ENCODE measurements at places on chromosomes 2 and 18.

GRCh38 chr2:109356324-109357035 is 227.5 kb downstream of the SH3RF3 start:
- no peak for DNase-seq

DNA sequence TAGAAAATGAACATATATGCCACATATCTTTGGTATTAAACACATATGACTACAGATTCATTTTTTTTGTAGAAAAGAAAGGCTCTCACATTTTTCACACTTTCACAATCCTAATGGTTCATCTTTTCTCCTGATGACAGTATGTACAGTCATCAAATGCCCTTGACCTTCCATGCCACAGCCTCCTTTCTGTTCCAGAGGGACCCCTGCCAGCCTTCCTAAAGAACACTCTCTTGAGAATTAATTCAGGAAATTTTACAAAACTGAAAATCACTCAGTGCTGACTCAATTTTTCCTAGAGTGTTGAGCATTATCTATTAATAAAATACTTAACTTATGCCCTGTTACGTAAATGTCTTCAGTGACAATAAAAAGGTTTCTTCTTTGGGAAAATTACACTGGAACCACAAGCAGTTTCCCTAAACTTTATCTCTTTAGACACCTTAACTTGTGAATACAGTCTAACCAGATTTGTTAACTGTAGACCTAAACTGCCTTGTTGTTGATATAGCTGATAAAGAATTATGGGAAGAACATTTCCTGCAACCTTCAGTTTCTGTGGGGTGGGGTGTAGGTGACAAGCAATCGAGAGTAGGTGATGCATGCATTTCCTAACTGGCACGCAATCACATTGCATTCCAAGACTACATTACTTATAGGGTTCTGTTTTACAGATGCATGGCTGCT is 15.3 kb upstream of the ACOXL start:
- DNase-seq: no peak

DNA sequence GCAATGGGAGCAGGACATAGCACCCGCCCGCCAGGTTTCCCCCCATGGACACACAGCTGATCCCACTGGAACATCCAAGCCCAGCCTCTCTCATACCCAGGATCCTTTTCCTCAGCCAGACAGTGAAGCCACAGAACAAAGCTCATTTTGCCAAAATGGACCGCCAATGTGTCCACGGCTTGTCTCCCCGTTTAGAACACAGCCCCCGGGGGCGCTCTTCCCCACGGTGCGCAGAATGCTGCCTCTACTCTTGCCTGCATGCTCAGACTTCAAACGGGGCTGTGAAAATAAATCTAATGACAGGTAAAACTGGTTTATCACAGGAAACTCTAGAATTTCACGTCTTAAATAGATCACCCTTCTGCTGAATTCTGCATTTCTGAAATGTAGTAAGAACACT is 548.5 kb upstream of the ID2 start:
- no peak for DNase-seq

- no peak for DNase-seq
Measured at GRCh38 chr2:237227592-237228280, 142.0 kb downstream of the COPS8 start.

- no peak for DNase-seq
Measured at GRCh38 chr2:85674417-85674816, 6.4 kb upstream of the SFTPB start.

DNA sequence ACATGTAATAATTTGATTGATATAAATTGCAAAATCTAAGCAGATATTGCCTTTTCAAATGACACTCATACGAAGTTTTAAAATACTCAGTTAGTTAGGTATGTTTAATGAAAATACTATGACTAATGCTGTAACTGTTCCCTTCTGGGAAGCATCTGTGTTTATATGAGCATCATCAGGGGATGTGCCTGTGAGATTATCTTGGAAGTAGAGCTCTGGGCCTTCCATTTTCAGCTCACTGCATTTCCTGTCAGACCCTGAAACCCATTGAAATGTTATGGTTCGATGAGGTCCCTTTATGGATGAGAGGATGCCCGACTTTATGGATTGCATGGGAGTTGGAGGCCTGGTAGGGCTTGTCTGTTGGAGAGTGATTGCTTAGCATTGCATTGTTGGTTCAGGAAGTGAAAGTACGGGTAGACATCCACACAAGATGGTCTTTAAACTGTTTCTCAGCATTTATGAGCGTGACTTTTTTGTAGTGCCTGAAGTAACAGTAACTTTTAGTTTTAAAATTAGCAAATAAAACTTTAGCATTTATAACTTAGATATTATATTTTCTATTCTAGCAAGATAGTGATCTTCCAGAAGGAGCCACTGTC is 28.7 kb downstream of the ELP2 start:
- no peak for DNase-seq

DNA sequence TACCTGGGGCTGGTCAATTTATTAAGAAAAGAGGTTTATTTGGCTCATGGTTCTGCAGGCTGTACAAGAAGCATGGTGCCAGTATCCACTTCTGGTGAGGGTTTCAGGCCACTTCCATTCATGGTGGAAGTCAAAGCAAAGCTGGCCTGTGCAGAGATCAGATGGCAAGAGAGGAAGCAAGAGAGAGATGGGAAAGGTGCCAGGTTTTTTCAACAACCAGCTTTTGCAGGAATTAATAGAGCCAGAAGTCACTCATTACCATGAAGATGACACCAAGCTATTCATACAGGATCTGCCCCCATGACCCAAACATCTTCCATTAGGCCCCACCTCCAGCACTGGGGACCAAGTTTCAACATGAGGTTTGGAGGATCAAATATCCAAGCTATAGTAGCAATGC is 56.8 kb upstream of the ST3GAL5 start:
- no peak for DNase-seq

DNA sequence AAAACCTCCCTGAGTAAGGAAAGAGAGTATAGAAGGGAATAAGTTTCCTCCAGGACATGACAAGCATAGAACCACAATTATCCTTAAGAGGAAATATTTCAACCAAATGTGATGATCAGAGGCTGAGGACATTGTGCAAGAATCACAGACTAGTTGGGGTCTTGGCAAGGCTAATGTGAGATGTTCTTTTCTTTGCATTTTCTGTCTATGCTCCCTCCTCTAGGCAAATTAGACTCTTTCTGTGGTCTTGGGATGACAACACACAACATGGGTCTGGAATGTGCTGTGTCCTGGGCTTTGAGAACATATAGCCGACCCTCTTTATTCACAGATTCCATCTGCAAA is 32.0 kb upstream of the IL1RL1 start:
- DNase-seq: no peak

DNA sequence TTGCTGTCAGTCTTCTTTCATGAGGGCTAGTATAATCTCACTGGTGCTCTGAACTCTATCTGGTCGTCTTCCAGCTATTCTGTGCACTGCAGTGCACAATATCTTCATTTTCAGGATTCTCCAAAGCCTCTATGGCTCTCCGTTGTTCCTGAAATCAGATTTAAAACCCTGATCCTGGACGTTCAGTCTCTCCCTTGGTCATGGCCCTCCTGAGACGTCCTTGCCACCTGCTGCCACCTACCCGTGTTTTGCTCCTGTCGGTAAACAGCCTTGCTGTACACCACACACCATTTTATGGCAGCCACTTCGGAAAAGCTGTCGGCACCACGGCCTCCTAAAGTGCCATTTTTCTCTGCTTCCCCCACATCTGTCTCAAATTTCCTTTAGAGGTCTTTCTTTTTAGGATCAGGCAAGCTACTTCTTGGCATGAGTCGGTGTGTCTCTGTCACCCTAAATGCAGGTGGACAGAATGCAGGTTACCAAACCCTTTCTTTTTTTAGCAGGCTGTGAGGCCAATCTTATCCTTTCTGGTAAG is 170.0 kb downstream of the HRH4 start:
- DNase-seq: no peak

- DNase-seq: no peak
Measured at GRCh38 chr18:12515550-12515949, 107.8 kb downstream of the PRELID3A start.

DNA sequence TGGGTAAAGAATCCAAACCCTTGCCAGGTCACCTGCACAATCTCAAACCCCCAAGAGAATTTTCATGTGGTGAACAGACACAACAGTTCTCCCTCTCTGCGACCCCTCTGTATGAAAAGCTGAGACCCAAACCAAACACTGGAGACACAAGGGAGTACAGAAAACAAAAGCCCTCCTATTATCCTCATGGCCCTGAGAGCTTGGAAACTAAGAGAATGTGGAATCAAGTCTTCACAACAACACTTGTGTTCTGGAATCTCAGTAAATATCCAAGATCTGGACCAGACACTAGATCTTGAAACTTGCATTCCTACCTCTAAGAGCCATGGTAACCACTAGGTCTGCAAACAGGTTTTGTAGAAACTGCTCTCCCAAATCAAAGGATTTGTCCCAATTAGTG is 50.1 kb upstream of the CCDC150 start:
- no peak for DNase-seq

DNA sequence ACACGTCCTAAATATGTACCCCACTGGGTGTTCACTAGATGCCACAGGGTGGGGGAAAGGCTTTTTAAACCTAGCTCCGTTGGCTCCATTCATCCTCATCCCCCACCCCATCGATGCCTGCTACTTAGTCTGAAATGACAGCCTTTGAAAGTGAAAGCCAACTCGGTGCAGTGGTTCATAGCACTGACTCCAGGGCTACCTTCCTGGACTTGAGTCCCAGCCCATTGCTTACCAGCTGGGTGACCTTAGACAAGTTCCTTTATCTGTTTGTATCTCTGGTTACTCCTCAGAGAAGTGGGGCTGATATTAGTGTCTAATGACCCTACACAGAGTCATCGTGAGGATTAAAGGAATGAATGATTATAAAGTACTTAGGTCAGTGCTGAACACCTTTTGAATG is 24.4 kb downstream of the EHD3 start:
- no peak for DNase-seq

- DNase-seq: no peak
Measured at GRCh38 chr18:34492652-34493051, 217.4 kb upstream of the DTNA start.

GRCh38 chr18:68714366-68714711 is 569 bp downstream of the TMX3 start:
- no peak for DNase-seq

DNA sequence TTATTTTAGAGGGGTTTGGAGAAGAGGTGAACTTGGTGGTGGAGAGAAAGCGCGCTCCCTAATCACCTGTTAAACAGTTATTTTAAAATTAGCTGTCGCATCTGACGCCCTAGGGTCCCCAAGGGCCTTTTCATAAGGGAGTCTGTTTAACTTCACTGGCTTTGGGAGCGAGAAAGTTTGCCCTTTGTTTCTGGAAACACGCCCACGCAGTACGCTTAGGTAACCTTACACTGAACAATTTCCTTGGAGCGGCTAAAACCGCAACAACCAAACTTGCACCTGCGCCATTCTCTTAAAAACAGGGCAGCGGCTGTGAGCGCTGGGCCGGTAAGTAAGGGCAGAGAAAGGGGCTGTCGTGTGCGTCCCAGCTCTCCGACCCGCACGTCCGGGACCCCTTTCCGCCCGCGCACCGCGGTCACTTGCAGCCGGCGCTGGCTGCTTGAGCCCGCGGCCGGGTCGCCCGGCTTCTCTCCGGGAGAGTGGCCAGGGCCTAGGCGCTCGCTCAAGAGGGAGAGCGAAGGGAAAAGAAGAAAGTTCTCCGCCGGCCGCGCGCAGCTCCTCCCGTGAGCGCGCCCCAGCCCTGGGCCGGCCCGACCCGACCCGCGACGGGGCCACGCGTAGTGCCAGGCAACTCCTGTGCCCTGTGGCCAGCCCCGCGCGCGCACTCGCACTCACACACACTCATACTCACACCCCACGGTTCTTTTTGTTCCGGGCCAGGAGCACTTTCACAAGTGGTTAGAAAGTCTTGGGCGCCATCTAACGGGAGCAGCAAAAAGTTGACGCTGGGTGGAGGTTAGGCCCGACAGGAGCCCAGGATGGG is 19.2 kb downstream of the POU3F3 start:
- DNase-seq: no peak

GRCh38 chr2:7658486-7658885 is 741.3 kb downstream of the RNF144A start:
- DNase-seq: no peak

- no peak for DNase-seq
Measured at GRCh38 chr2:70902067-70902442, 33.6 kb upstream of the ATP6V1B1 start.

GRCh38 chr2:25582077-25582830 is 91.1 kb downstream of the DTNB start:
- no peak for DNase-seq

DNA sequence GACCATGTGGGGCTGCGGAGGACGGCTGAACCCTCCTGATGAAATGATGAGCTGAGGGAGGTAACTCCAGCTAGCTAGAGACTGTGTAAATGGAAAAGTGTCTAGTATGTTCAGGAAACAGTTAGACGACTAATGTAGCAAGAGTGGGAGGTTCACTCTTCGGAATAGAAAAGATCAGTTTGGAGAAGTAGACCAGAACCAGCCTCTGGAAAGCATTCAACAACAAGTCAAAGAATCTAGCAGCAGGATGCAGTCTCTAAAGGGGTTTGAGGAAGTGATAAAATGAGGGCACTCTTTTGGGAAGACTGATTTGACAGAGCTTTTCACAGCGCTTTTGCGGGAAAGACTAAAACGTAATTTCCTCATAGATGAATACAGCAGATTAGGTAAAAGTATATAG is 79.6 kb downstream of the GAREM1 start:
- DNase-seq: no peak

GRCh38 chr2:121917143-121917542 is 161.7 kb downstream of the TSN start:
- DNase-seq: no peak

DNA sequence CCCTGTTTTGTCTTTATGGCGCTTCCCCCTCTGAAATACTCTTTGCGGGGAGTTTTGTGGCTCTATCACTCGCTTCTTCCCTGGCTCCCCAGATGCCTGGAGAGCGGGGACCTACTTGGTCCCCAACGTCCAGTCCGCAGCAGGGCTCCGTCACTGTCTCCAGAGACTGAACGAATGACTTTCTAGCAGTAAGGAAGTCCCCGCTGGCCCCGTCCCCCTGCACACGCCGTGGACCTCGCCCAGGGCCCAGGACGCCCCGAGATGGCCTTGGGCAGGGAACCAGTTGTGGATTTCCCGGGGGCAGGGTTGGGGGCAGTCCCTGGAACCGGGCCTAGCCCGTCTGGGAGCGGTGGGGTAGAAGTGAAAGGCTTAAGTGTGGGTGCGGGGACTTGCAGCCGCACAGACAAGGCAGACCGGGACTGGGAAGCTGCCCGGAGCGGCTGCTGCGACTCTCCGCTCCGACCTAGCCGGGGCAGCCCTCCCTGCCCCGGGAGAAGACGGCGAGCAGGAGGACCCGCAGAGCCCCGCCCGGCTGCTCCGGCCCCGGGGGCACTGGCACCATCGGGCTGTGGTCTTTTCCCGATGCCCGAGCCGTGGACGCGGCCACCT is 821 bp upstream of the EPHA4 start:
- no peak for DNase-seq

GRCh38 chr2:138058427-138058826 is 94.2 kb downstream of the HNMT start:
- DNase-seq: no peak

DNA sequence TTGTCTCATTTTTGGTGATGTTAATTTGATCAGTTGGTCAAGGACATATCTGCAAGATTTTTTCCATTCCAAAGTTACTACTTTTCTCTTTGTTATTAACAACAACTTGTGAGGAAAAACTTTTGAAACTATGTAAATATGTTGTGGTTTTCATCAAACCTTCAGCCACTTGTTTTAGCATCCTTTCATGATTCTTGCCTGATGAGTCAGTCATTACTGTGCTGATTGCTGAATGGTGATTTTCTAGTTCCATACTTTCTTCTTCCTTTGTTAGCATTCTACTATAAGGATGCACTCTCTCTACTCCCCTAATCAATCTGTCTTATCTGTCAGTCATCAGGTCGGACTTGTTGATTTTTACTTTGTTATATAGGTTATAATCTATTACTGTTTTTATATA is 10.9 kb downstream of the TMEM87B start:
- DNase-seq: no peak
